Body of pancreas (tissue), 4 donors: ENCODE measurements at places on chromosomes 12 and 14.

DNA sequence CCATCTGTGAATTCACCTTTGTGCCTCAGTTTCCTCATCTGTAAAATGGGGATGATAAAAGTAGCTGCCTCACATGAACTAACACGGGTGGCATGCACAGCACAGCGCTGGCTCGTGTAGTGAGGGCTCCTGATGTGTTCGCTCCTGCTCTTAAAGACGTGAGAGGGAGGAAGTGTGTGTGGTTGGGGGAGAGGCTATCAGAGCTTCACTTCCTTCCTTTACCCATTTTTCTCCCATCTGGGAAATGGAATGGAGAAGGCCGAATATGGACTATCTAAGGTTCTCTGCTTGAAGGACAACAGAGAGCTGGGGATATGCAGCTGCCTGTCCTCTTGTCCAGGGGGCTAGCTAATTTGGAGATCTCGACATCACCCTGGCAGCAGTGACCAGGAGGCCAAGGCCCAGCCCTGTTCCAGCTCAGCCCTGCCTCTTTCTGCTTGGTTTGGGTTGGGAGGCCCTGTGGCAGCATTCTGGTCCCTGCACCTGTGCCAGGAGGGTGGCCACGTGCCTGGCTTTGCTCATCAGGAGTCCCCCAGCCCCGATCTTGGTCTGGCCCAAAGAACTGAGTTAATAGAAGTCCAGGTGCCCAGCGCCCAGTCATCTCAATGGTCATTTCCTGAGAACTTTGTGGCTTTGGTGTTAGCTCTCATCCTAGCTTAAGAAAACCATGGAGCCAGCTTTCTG is 44.5 kb upstream of the ESRRB start:
- no peak for DNase-seq

DNA sequence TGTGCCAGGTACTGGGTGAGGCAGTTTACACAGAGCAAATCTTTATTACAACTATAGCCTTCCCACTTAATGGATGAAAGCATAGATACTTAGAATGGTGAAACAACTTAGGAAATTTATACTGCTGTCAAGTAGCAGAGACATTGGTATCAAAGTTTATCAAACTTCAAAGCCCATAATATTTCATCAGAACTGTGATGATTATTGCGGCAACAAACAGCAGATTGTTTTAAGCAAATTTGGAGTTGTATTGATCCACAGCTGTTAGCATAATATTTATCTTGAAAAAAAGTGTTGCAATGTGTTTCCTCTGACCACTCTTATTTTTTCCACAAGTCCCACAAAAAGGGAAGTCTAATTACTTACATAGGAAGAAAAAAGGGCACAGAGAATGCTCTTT is 2.0 kb upstream of the SLCO1B3 start:
- no peak for DNase-seq

DNA sequence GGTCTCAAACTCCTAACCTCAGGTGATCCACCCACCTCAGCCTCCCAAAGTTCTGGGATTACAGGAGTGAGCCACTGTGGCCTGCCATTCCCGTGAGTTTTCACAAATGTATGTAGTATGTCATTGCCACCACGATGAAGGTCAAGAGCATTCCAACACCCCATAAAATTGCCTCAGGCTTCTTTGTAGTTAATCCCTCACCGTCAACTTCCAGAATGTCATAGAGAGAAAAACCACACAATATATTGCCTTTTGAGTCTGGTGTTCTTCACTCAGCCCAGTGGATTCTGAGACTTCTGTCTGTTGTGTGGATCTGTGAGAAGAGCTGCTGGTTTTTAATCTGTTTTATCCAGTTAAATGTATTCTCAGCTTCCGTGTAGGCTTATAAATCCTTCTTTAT is 12.6 kb upstream of the CFAP251 start:
- no peak for DNase-seq

- DNase-seq = peak; percentile 35
Measured at GRCh38 chr12:116693286-116694227, 44.3 kb downstream of the SPRING1 start.

GRCh38 chr12:79143803-79144202 is 279.2 kb downstream of the SYT1 start:
- no peak for DNase-seq

- DNase-seq = no peak
Measured at GRCh38 chr12:47141459-47141858, 61.7 kb upstream of the AMIGO2 start.

GRCh38 chr14:37559386-37559785 is 35.7 kb downstream of the FOXA1 start:
- no peak for DNase-seq
